Cardiac ventricle fibroblast (primary cell): ENCODE measurements at places on chromosomes 11 and 22. TPM values are rescaled to one million over a fixed set of nuclear protein-coding genes. Genes with fewer than 3 reads are reported as not detected.

Gene CDC45
- 0.69 and 4.5 TPM in 2 replicates for total RNA-seq

Gene INS
- not detected in 2 replicates for total RNA-seq

Gene DNAJB7
- not detected in 2 replicates for total RNA-seq

Gene OR56A3
- total RNA-seq = not detected in 2 replicates

Gene KRTAP5-7
- total RNA-seq = not detected in 2 replicates

Gene TEX12
- total RNA-seq = 0.31 TPM in 1 of 2 replicates, not detected in the other

Gene NPTXR
- total RNA-seq = 5.4 and 6.7 TPM in 2 replicates

Gene APOBEC3F
- 6.0 and 13.7 TPM in 2 replicates for total RNA-seq

Gene AP1B1
- total RNA-seq = 31.1 and 32.0 TPM in 2 replicates

Gene F2
- total RNA-seq = not detected in 2 replicates
